T-cell (primary cell): ENCODE measurements at places on chromosomes 12 and 14.

DNA sequence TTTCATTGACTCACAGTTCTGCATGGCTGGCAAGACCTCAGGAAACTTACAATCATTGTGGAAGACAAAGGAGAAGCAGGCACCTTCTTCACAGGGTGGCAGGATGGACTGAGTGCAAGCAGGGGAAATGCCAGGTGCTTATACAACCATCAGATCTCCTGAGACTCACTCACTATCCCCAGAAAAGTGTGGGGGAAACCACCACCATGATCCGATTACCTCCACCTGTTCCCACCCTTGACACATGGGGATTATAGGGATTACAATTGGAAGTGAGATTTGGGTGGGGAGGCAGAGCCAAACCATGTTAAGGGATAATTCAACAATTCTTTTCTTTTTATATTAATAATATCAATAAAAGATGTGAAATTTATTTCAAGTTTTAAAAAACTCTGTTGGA, 34.1 kb downstream of the CNTN1 start:
- no peak for DNase-seq

- no peak for DNase-seq
These were observed 5.8 kb downstream of the KTN1 start for GRCh38 chr14:55585854-55586253.

DNA sequence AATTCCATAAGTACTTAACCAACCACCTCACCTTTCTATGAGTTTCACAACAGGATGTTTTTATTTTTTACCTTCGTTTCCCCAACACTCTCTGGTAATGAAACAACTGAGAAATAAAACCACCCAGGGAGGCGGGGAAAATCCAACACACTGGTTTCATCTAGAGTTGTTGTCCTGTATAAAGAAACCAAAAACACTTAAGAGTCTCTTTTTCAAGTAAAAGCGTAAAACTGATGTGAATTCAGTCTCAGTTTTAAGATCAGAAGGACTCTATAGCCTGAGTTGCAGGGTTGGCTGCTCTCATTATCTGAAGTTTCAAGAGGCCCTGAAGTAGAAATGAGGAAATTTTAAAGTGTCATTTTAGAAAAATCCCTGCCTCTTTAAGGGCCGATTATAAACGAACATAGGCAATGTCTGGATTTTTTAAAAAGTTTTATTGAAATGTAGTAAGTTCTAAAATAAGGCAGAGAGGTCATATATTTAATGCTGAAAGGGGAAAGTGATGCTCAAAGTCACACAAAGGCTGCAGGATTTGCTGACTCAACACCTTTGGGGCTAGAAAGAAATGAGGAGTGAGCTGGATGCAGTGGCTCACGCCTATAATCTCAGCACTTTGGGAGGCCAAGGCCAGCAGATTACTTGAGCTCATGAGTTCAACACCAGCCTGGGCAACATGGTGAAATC, 27.2 kb downstream of the HIGD1C start:
- no peak for DNase-seq

DNA sequence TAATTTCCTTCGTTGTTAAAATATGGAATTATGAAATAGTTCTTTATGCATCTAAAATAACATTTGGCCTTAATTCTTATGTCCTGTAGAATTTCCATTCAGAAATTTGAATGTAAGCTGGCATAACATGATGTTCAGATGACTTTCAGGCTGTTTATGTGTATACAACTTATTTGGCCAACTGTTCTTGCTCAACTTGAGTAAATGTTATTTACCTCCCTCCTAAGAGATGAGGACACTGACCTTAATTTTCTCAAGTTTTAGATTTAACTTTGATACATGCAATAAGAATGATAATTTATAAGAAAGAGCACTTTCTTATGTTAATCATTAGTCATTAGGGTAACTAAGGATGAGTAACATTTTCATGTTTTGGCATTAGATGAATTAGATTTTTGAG, 365.4 kb downstream of the AEBP2 start:
- DNase-seq, result no peak

GRCh38 chr12:15928346-15928745, 17.2 kb downstream of the DERA start:
- no peak for DNase-seq
